ENCODE measurements at places on chromosomes 1 and 21.

- no peak for DNase-seq
Observed at GRCh38 chr1:220426989-220427388, 100.9 kb upstream of the MARK1 start.

GRCh38 chr1:202305168-202305567, 36.6 kb downstream of the UBE2T start:
- no peak for DNase-seq

DNA sequence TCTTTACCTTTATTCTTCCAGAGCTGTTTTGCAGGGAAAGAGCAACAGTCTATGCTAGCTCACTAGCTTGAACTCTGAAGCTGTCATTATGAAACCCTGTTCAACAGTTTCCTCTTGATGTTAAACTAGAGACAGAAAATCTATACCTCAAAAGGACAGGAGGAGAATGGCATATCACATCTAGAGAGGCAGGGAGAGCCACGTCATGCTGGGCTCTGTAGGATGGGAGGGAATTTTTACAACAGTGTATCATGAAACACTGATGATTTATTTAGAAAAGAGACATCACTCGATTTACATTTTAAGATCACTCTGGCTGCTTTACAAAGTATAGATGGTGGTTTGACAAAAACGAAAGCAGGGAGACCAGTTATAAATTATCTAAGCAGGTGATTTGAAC, 224.9 kb upstream of the COA6 start:
- no peak for DNase-seq

- no peak for DNase-seq
Observed at GRCh38 chr1:79694241-79694640, 687.7 kb upstream of the ADGRL4 start.

DNA sequence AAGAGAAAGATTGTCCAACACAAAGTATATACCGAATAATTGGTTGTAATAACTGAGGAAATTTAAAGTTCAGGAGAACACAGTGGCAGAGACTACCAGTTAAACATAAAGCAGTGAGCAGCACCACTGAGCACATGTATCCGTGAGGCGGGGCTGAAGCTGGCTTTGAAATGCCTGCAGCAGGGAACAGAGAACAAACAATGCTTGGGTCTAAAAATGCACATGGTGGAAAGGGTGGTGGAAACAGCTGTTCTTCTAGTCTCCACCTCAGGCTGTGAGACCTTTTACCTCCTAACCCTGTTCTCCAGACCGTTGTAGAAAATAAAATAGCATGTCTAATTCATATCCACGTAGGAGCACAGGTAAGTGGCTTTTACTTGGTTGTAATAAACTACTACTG, 7.7 kb upstream of the GNG4 start:
- no peak for DNase-seq

GRCh38 chr1:71157151-71157550, 76.3 kb upstream of the ZRANB2 start:
- DNase-seq = no peak

DNA sequence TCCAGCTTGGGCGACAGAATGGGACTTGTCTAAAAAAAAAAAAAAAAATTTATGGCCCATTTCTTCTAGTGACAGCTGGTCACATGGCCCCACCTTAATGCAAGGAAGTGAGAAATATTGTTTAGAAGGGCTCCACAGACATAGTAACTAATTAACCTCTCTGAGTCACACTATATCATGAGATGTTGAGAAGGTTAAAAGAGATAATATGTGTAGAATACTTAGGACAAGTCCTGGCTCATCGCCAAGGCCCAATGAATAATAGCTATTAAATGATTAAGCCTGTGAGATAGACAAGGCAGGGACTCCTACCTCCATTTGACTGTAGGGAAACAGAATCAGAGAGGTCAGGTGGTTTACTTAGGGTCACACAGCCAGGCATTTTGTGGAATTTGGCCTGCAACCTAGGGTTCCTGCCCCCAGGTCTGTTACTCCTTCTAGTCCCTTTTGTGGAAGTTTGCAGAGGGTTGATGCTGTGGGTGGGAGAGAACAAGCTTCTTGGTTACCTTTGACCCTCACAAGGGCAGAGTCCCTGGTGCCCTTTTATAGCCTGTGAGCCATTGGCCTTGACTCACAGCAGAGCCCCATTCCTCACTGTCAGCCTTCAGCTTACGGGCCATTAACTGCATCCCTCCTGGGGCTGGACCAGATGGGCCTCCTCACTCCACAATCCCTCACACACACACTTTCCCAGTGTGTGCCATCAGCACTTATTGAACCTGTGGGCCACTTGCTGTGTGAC, 48.5 kb downstream of the OPRD1 start:
- DNase-seq = peak; percentile 88

DNA sequence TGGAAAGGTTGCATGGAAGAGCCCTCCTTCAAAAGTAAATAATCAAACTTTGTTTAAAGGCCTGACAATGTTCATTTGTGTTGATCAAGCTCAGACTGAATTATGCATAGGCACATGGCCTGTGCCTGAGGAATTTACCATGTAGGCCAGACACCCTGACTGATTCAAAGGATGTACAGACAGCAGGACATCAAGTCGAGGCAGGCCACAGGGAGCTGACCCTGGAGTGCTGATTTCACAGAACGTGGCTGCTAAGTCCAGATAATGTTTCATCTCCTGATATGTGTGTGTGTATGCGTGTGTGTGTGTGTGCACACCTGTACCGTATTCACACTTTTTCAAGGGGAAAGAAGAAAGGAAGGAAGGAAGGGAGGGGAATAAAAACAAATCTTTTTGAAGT, 34.1 kb downstream of the NAV1 start:
- no peak for DNase-seq

GRCh38 chr1:76285578-76286135, 211.1 kb downstream of the ST6GALNAC3 start:
- DNase-seq = no peak

- DNase-seq = peak; percentile 4
Observed at GRCh38 chr1:22077728-22078127, 25.2 kb downstream of the CDC42 start.

- DNase-seq = peak; percentile 64
Observed at GRCh38 chr21:41207401-41208375, 39.7 kb downstream of the BACE2 start.

DNA sequence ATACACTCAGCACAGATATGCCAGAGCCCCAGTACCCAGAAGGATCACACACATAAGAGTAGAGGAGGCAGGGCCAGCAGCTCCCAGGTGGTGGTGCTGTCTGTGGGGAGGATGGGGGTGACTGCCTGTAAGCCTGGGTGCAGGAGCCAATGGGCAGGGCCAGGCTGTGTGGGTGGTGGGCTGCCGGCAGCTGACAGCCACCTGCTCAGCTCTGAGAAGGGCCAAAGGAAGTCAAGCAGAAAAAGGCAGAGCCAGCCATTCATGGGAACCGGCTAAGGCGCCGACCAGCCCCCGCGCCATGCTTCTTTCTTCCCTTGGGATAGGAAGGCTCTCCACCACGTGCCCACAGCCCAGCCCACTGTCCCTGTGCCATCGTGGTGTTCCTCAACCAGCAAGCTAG, 14.1 kb downstream of the PIK3C2B start:
- DNase-seq = no peak

DNA sequence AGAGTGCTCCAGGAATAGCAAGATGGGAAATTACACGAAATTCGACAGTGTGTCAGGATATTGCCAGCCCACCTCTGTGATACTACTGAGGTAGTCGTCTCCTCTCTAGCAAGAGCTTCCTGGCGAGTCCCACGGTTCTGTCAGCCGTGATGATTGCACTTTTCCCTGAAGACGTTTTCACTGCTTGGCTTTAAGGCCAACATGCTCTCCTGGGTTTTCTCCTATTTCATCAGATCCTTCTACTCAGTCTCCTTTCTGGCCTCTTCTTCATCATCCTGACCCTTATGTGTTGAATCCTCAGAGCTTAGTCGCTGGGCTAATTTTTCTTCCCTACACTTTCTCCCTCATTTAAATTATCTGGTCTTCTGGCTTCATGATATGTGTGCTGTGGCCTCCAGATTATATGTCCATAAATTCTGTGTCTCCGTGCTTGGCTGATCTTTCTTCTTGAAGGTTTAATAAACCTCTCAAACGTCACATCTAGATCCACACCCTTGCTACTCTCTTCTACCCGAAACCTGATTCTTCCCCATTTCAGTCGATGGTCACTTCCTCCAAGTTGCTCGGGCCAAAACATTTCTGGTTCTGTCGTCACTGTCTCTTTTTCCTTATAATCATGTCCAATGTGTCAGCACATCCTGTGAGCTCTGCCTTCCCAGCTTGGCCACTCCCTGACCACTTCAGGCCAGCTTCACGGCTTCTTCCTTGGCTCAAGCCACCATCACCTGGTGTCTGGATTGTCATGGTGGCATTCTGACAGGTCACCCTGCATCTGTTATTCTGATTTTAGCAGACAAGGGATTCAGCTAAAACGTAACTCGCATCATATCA, 12.2 kb downstream of the OR2B11 start:
- DNase-seq = no peak

DNA sequence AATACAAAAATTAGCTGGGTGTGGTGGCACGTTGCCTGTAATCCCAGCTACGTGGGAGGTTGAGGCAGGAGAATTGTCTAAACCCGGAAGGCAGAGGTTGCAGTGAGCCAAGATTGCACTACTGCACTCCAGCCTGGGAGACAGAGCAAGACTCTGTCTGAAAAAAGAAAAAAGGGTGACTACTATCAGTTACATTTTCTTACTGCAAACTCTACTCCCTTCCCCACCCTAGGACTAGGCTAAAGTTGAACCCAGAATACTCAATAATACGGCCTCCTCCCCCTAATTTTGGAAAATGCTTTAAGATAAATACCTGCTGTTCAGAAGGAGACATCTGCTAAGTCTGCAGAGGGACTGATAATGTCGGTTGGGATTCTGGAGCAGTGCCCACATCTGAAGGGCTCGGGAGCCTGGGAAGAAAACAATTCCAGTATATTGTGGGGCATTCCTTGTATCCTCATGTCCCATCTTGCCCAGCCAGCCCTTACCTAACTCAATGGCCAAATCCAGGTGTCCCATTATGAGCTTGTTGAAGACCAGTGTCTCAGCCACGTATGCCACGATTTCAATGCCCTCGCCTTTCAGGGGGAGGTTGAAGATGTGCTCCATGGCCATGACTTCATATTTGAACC, 89.7 kb downstream of the ADCY10 start:
- no peak for DNase-seq

DNA sequence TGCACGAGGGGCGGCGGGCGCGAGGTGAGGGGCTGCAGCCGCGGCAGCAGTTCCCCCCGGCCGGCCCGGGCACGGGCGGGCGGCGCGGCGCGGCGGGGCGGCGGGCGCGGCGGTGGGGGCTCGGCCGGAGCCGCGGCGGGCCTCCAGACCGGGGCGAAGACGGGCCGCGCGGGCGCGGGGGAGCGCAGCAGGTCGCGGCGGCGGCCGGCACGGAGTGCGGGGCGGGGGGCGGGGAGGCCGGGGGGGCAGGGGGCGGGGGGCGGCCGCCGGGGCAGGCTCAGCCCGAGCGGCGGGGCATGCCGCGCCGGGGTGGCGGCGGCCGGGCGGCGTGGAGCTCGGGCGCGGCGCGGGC, 311 bp downstream of the IRF2BP2 start:
- DNase-seq = no peak
